ENCODE measurements at places on chromosomes 7 and 10. TPM values are rescaled to one million over a fixed set of nuclear protein-coding genes. Genes with fewer than 3 reads are reported as not detected.

COL13A1 gene
- 0.80 TPM for total RNA-seq

- no peak for DNase-seq
- H3K27ac ChIP-seq = no peak overlapping the region
- H3K27me3 ChIP-seq = no peaks in the 10 kb centered on the region
- no peak overlapping the region for H3K4me3 ChIP-seq
- H3K4me1 ChIP-seq = no peaks in the 10 kb centered on the region
Measured at GRCh38 chr10:88840881-88841280, 10.8 kb downstream of the ANKRD22 start.

DNA sequence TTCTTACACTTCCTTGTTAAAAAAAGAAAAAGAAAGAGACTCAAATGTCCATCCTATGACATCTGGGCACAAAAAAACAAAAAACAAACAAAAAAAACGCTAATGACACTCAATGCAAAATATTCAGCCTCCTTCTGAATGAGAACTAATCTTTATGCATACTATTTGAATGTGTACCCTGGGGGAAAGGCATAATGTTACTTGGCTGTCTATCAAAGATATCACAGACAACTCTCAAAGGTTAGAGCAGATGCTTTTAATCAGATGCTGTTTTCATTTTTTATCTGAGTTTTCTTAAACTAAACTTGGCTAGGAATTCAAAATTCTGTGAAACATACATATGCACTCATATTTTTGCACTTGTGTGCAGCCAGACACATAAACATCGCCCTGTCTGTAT is 745.8 kb downstream of the CNTNAP2 start:
- no peak for DNase-seq
- no peaks in the 10 kb centered on the region for H3K4me1 ChIP-seq
- H3K36me3 ChIP-seq = no peaks in the 10 kb centered on the region

DNA sequence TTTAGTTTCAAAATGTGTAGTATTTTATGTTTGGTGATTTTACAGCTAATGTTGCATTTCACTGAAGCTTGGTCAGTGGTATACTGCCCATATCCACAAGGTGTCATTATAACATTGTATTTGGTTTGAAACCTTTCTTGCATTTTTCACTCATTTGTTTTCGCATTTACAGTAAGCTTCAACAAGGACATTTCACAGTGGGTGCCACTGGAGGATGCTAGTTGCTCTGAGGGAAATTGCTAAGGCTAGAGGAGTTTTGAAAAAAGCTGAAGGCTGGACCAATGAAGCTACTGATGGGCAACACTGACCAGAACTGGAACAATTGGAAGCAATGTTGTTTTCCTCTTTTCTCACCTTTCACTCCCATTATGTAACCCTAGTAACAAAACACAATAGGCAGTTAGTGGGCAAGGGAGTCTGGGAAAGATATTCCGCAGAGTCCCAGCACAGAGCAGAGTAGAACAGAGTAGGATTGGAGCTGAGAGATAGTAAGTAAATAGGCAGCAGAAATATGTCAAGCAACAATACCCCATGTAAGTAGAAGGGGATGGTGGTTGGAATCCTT is 23.6 kb upstream of the SRI start:
- DNase-seq = no peak
- no peaks in the 10 kb centered on the region for H3K4me1 ChIP-seq
- H3K27ac ChIP-seq = peak overlapping the region; percentile 6
- H3K36me3 ChIP-seq = no peaks in the 10 kb centered on the region
- H3K4me3 ChIP-seq = no peak overlapping the region

DCLRE1A gene
- total RNA-seq = 4.3 TPM

GRCh38 chr10:78041170-78042057 is 7.8 kb downstream of the RPS24 start:
- no peak overlapping the region for H3K4me3 ChIP-seq
- no peak overlapping the region for H3K27ac ChIP-seq
- H3K4me1 ChIP-seq = peaks cover under 1% of the 10 kb centered on the region
- no peak for DNase-seq
- no peaks in the 10 kb centered on the region for H3K27me3 ChIP-seq

Measured in breast epithelium (tissue), 4 donors.